ENCODE measurements at places on chromosomes 1 and 21. TPM values are rescaled to one million over a fixed set of nuclear protein-coding genes. Genes with fewer than 3 reads are reported as not detected.

Gene GJA9
- not detected for total RNA-seq

Gene FCRL2
- total RNA-seq: not detected

Gene MTR
- 22.6 TPM for total RNA-seq

Gene TFF1
- not detected for total RNA-seq

Gene CFHR2
- not detected for total RNA-seq

Gene SYDE2
- 4.4 TPM for total RNA-seq

Gene CDC14A
- 8.3 TPM for total RNA-seq

Gene HCN3
- 22.8 TPM for total RNA-seq

Gene IL19
- total RNA-seq: not detected

Gene RIPK4
- not detected for total RNA-seq

Gene MACO1
- total RNA-seq: 50.7 TPM

Gene TRIM63
- not detected for total RNA-seq
